Stimulated activated CD8-positive, alpha-beta memory T cell treated with anti-CD3 and anti-CD28 coated beads, Interleukin-12 subunit alpha, Interleukin-12 subunit beta, amount 100 ng/mL, for 4 hours (primary cell): ENCODE measurements at places on chromosomes 5 and 9.

DNA sequence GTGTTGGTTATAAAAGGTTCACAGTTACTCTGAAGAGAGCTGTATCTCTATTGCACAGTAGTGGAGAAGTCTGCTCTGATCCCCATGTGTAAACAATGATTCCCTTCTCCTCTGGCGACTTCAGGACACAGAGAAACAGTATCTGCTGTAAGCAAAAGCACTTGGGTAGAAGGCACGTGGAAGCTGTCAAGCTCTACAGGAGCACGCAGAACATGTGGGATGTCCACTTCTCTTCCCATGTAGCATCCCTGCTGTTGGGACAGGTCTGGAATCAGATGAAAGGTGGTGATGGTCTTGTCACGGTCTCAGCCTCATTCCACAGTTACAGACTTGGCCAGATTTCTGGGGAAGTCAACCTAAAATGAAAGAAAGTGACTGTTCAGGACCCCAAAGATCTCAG is 9.4 kb upstream of the MAPK9 start:
- DNase-seq: no peak

GRCh38 chr5:43006424-43007202 is 33.5 kb downstream of the ANXA2R start:
- DNase-seq: no peak

DNA sequence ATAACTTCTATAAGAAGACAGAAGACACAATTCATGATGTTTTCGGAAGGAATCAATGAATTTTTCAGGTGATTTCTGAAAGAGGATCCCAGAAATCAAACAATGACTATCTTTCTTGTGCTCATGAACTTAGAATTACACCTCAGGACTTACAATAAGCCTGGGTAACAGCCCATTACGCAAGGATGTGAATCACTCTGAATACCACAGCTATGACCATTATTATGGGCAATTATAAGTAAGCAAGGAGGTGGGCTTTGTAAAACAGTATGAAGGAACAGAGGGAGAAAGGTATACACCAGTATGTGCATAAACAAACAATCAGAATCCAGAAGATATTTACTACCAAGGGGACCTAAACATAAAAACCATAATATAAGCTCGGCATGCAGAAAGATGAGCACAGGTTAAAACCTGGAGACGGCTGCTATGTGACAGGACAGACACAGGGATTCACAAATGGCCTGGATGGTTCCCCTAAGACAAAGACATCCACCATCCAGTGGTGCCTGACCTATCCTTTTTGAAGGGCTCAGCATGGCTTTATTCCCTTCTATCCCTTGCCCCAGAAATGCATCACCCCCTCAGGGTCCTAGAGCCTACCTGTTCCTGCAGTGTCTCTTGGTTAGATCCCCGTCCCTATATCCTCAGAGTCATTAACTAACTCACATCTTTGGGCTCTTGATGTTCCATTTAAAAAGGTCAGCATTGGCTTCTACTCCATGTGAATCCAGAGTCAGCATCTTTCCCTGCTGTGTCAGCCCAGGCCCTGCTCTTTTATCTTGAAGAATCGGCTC is 21.8 kb upstream of the PPP2CA start:
- DNase-seq: no peak

GRCh38 chr9:115213818-115214334 is 95.9 kb upstream of the TNC start:
- no peak for DNase-seq

DNA sequence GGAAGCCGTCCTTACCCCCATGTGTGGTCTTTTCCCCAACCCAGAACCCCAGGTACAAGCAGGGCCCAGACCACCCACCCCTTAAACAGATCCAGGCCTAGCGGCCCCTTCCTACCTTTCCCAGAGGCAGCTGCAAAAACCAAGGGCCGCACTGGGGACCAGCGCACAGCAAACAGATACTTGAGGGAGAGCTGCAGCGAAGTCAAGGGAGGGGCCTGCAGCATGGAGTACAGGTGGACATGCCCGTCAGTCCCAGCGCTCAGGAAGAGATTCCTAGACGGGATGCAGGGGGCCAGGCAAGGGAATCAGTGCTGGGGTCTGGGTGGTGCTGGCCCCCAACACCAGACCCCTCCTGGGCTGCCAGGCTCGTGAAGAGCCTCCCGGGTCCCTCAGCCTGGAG is 22.5 kb downstream of the DYNC2I2 start:
- DNase-seq: no peak

GRCh38 chr9:90307891-90308290 is 334.7 kb downstream of the DIRAS2 start:
- no peak for DNase-seq

DNA sequence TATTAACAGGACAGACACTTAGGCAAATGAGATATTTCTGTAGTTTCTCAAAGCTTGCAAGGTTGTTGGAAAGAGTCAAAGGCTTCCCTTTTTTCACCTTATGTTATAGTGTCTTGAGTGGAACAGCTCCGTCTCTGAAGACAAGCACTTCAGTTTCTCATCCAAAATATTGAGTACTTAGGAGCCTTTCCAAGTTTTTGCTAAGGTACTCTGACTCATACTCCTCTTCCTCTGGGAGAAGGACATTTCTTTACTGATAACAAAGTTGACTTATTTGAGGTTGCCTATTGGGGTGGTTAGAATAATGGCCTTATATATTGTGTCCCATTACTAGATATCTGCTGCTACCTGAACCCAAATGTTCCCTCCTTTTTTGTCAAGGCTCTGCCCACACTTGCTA is 869.6 kb downstream of the MAT2B start:
- no peak for DNase-seq

DNA sequence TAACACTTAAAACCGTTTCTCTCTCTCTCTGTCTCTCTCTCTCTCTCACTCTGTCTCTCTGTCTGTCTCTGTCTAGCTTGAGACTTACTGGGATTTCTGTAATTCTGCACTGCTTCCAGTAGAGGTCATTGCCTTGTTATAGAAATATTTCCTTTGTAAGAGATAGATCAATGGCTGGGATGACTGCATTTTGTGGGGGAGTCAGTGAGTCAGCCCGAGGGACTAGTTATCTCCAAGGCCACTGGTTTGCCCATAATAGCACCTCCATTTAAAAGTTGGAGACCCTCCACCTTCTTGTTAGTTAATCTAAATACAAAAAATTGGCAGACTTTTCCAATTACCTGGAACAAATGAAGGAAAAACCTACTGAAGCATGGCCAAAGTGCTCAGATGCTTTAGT is 547.2 kb downstream of the LRRC70 start:
- no peak for DNase-seq

GRCh38 chr5:9850456-9850855 is 220.3 kb upstream of the TAS2R1 start:
- no peak for DNase-seq

- no peak for DNase-seq
Observed at GRCh38 chr9:99660191-99660636, 161.5 kb upstream of the NR4A3 start.

DNA sequence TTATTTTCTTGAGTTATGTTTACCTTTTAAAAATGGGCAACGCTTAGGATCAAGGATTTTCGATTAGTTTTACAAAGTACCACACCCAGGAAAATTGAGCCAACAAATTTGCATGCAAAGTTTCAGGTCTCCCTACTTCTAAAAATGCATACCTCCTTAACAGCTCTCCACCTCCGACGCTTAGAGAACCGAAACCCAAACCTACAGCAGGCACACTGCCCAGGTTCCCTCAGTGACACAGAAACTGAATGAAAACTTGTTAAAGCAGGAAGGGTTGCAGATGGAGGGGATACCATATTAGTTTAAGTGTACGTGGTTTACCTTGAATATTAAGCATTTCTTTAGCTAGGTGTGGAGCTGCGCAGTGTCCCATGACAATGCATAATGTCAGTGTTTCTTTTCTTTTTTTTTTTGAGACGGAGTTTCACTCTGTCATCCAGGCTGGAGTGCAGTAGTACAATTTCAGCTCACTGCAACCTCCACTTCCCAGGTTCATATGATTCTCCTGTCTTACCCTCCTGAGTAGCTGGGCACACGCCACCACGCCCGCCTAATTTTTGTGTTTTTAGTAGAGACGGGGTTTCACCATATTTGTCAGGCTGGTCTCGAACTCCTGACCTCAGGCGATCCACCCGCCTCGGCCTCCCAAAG is 1.6 kb upstream of the SUB1 start:
- no peak for DNase-seq

DNA sequence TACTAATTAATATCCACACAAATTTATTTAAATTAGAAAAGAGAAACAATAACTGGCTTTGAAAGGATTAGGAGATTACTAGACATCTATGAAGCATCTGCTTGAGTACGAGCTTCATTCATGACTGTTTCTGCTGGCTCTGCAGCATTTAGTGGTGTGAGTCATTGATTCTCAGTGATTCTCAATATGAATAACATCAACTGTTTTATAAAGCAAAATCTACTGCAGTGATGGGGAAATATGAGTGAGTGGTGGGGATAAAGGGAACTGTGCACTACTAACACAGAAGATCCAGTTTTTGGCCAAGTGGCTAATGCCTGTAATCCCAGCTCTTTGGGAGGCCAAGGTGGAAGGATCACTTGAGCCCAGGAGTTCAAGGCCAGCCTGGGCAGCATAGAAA is 8.4 kb downstream of the FNBP1 start:
- no peak for DNase-seq

DNA sequence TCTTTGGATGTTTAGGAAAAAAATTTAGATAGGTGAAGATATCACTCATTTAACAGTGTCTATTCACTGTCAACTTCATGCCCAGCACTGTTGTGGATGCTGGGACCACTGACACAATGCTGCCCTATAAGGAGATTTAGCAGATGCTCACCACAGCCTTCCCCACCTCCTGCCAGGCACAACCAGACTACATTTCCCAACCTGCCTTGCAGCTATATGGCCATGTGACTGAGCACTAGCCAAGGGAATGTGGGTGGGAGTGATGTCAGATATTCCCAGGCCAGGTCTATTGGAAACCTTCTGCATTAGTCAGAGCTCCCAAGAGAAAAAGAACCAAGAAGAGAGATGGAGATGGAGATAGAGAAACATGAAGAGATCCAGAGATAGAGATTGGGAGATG is 302.6 kb upstream of the TAS2R1 start:
- DNase-seq: no peak

DNA sequence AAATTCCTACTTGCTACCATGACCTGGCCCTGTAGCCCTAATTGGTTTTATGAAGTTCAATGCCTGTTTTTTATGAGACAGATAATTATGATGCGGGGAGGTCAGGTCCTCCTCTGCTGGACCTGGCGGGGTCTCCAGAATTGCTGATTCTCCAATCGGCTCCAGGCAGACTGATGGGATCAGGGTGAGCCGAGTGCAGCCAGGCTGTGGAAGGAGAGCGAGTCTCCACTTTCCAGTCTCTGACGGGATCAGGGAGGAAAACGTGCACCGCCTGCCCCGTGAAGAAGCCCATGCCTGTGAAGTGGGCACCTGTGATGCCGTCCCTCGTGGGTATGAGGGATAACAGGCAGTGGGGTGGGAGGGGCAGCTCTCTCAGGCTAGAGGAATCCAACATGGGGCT is 71.5 kb upstream of the HSPA9 start:
- no peak for DNase-seq

GRCh38 chr9:115285836-115286235 is 167.9 kb upstream of the TNC start:
- DNase-seq: no peak

GRCh38 chr5:181111010-181111409 is 20.0 kb downstream of the OR2V1 start:
- no peak for DNase-seq

DNA sequence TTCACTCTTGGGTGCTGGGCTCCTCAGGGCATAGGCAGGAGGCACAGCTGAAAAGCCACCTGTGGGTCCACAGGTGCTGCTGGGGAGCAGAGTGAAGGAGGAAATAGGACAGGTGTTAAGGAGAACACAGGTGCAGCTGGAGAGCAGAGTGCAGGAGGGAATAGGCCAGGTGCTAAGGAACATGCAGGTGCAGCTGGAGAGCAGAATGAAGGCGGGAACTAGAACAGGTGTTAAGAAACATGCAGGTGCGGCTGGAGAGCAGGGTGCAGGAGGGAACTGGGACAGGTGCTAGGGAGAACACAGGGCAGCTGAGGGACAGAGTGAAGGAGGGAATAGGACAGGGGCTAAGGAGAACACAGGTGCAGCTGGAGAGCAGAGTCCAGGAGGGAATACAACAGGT is 43.8 kb upstream of the PLEKHG4B start:
- DNase-seq: no peak

DNA sequence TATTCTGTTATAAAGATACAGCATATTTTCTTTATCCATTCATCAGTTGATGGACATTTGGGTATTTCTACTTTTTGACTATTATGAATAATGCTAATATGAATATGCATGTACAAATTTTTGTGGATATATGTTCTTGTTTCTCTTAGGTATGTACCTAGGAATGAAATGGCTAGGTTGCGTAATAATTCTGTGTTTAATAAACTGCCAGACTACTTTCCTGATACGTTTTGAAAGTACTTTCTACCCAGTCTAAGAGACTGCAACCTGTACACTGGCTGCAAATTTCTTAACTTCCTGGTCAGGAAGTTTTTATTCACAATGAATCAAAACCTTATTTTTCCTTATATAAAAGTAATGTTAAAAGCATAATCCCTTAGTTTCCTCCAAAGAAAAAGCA is 93.9 kb upstream of the STARD4 start:
- DNase-seq: no peak

- no peak for DNase-seq
Observed at GRCh38 chr5:5381310-5381913, 41.1 kb upstream of the ICE1 start.

DNA sequence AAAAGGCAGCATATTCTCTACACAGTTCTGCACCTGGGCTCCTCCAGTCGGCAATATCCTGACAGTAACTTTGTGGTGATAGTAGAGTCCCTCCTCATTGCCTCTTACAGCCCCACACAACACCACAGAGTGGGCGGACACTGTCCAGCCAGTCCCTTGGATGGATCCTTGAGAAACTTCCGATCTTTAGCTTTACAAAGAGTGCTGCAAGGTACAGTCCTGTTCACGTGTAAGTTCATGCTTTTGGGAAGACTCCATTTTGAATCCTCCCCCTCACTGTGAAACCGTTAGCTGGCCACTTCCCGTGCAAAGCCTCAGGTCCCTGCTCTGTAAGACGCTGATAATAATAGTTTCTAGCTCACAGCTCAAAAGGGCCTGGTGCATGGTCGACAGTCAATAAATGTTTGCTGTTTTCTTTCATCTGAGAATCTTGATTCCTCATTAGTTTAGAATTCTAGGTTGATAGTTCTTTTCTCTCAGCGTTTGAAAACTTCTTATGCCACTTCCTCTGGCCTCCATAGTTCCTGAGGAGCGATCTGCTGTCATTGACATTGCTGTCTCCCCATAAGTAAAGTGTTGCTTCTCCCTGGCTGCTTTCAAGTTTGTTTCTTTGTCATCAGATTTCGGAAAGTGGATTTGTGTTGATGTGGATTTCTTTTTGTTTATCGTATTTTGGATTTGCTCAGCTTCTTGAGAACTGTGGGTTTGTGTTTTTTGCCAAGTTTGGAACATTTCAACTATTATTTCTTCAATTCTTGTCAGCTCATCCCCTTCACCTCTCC is 82.9 kb downstream of the COL23A1 start:
- no peak for DNase-seq
